ENCODE measurements at places on chromosomes 11 and 22.

- DNase-seq = no peak
Observed at GRCh38 chr11:107251298-107251697, 206.3 kb downstream of the CWF19L2 start.

DNA sequence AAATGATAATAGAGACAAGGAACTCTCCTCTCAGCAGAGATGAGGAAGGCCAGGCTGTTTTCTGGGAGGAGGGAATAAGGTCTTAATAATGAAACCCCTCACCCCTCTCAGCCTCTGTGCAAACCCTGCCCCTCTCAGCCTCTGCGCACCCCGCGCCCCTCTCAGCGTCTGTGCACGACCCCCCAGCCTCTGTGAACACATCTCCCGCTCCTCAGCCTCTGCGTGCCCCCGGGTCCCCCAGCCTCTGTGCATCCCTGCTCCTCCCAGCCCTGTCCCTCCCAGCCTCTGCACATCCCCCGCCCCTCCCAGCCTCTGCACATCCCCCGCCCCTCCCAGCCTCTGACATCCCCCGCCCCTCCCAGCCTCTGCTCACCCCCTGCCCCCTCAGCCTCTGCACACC lies 837.8 kb downstream of the TBC1D22A start:
- no peak for DNase-seq

DNA sequence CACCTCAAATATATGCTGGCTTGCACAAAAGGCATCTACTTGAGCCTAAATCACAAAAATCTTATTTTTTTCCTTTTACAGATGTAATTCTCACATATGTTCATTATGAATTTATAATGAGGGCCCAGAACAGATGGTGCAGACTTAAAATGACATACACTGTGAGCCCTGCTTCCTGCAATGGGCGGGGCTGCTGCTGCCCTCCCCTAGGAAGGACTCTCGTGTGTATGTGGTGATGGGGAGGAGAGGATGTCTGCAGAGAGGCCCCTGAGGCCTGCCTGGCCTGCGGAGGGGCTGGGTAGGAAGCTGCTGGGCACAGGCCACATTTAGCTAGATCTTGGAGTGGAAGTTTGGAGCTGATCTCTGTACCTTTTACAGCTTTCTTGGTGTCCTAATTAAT lies 233.4 kb upstream of the KIRREL3 start:
- no peak for DNase-seq

DNA sequence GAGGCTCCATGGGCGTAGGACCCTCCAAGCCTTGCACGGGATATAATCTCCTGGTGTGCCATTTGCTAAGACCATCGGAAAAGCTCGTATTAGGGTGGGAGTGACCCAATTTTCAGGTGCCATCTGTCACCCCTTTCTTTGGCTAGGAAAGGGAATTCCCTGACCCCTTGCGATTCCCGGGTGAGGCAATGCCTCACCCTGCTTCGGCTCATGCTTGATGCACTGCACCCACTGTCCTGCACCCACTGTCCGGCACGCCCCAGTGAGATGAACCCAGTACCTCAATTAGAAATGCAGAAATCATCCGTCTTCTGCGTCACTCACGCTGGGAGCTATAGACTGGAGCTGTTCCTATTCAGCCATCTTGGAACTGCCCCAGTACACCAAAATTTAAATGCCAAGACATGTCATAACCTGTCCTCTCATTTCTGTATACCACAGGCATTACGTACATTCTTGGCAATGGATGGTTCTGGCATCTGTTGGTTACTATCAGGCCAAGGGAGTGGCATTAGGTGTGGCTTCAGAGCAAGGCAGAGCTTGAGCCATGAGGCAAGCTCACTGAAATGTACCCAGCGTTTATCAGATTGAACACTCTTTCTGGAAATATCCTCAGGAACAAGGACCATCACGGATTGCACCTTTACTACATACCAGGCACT lies 95.4 kb upstream of the GALNT18 start:
- DNase-seq = no peak

DNA sequence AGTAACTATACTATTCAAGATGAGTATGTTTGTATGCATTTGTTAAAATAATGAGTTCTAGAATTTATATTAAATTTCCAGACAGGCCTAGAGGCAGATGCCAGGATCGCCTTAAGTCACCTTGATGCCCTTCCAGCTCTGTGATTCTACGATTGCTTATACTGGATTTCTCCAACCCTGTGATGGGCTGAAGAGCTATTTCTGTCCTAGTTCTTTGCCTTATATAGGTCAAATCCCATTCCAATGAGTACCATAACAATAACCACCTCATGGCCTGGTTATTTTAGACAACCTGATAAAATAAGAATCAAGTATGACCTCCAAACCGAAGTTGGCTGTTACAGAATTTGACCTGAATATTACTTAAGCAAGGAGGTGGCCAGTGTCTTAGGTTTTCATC lies 79.8 kb upstream of the BLID start:
- DNase-seq = no peak

GRCh38 chr11:119780222-119780953 lies 51.4 kb upstream of the NECTIN1 start:
- no peak for DNase-seq

GRCh38 chr11:15484398-15484797 lies 369.7 kb downstream of the INSC start:
- no peak for DNase-seq

GRCh38 chr11:126361400-126361799 lies 5.9 kb downstream of the ST3GAL4 start:
- DNase-seq = no peak

GRCh38 chr11:131668500-131669400 lies 298.3 kb downstream of the NTM start:
- peak; percentile 56 for DNase-seq

DNA sequence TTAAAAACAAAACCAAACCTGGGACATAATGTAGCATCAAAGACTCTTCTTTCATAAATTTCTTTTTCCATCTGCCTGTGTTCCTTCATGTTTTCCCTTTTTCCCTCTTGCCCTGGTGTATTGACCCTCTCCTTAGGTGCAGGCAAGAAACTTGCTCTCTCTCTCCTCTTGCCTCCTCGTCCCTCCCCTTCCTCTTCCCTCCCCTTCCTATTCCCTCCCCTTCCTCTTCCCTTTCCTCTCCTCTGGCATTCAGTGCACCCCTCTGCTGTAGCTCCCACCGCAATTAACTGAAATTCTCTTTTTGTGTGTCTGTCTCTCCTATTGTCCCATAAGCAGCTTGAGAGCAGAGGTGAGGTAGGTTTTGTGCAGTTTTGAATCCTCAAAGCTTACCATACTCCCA lies 49.9 kb downstream of the CSF2RB start:
- DNase-seq = no peak

DNA sequence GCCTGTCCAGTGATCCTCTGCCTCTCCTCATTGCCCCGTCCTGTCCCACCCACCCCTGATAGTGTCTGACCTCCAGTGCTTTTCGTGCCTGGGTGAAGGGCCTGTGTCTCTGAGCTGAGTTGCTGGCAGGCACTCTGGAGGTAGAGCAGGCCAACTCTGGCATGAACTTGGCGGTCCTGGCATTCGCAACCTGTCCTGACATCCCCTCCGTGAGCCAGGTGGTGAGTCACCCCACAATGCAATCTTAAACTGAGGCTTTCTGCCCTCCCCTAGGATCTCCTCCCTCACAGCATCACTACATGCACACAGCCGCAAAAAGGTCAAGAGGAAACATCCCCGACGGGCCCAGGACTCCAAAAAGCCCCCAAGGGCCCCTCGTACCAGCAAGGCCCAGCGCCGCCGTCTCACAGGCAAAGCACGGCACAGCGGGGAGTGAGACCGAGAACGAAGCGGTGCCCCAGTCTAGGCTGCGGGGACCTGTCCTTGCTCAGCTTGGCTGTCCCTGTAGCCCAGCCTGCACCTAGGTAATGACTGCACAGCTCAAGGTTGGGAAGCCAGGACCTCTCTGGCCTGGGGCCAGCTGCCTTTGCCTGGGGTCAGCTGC lies 4.9 kb downstream of the NOL12 start:
- no peak for DNase-seq

DNA sequence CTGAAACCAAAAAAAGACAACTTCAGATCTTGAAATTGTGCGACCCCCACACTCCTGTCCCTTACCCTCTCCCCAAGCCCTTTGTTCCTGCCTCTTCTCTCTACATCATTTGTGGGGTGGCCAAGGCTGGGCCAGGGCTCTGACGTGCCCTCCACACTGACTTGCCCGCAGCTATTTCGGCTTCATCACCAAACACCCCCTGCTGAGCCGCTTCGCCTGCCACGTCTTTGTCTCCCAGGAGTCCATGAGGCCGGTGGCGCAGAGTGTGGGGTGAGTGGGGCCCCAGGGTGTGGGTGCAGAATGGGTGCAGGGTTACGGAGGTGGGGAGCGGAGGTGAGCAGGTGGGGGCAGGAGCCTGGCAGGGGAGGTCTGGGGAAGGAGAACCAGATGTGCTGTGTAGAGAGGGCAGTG lies 9.5 kb downstream of the MAPK8IP2 start:
- no peak for DNase-seq

- no peak for DNase-seq
Observed at GRCh38 chr11:68569357-68569756, 108.8 kb downstream of the PPP6R3 start.

DNA sequence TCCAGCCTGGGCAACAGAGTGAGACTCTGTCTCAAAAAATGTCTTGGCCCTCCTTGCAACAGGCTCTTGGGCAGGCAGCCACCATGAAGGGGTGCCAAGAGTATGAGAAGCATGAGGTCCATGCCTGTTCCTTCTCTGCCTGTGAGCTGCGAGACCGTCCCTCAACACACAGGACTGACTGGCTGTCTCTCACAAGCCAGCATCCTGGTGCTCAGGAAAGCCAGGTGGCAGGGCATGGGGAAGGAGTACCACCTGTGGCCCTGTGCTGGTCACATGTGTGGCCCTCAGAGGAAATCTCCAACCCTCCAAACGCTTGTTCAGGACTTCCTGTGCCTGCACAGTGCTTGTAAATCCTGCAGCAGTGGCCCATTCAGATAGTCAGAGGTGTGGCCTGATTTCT lies 83.2 kb downstream of the ATXN10 start:
- no peak for DNase-seq

- DNase-seq = no peak
Observed at GRCh38 chr22:50727678-50728522, 10.1 kb upstream of the ACR start.

- DNase-seq = peak; percentile 44
Observed at GRCh38 chr11:35111161-35112055, 27.6 kb upstream of the CD44 start.

DNA sequence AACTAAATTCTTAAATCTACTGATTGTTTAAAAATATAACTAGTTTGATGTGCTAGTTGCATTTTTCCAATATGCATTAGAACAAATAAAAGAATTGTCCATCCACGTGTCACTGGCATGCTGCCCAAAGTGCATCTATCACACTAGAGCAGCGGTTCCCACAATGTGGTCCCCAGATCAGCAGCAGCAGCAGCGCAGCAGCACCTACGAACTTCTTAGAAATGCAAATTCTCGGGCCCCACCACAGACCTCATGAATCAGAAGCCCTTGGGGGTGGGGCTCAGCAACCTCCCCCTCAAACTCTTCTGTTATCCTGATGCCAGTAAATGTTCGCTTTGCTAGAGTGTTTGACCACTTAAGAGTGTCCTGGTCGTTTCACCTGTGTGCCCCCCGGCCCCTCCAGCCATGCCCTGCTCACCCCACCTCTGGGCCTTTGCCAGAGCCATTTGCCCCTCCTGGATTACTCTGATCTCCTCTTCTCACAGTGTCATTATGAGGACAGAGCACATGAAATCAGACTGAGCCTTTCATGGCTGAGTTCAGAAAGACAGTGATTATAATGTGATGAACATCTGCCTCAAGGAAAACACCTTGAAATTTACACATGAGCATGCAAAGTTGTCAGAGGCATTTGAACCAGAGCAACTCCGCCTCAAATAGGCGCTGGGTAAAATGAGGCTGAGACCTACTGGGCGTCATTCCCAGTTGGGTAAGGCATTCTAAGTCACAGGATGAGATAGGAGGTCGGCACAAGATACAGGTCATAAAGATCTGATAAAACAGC lies 12.6 kb upstream of the VSIG10L2 start:
- no peak for DNase-seq

GRCh38 chr11:111978028-111978771 lies 41.1 kb downstream of the DIXDC1 start:
- peak; percentile 79 for DNase-seq

- DNase-seq = no peak
Observed at GRCh38 chr11:130773244-130773820, 142.9 kb downstream of the SNX19 start.

GRCh38 chr22:28674121-28674563 lies 5.5 kb downstream of the TTC28 start:
- no peak for DNase-seq

GRCh38 chr11:9139628-9140357 lies 48.4 kb upstream of the SCUBE2 start:
- DNase-seq = peak; percentile 43

DNA sequence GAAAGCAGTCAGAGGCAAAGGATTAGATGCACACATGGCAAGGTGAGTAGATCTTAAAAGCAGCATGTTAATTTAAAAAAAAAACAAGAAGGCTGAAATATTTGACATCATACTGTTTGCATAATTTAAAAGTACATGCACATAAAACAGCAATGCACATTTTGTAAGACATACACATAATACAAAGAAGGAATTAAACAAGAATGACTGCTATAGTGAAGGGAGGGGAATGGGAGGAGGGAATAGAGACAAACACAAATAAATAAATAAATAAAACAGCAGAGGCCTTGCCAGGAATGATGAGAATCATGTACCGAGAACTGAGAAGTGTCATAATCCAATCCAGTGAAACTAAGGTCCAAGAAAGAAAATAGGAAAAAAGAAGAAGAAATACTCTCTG lies 486.2 kb upstream of the API5 start:
- DNase-seq = no peak

- DNase-seq = peak; percentile 69
Observed at GRCh38 chr11:62602141-62603071, 741 bp upstream of the MTA2 start.

- no peak for DNase-seq
Observed at GRCh38 chr11:69992026-69992425, 86.1 kb upstream of the ANO1 start.

DNA sequence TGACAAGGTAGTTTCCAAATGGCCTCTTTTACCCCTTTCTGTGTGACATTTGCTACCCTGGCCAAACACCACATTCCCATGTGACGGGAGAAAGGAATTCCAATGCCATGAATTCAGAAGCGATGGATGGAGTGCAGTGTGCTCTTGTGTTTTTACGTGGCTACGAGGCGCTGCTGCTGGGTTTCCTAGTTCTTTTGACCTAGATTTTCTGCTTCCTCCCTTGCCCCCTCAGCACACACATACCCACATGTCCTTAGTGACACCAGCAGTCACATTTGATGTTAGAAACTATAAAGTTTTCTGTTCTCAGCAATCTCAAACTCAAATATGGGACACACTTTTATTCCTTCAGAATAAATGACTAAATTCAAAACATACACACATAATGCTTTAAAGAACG lies 7.8 kb upstream of the TMA7B start:
- DNase-seq = no peak

GRCh38 chr22:26593763-26594162 lies 3.8 kb upstream of the TPST2 start:
- no peak for DNase-seq

DNA sequence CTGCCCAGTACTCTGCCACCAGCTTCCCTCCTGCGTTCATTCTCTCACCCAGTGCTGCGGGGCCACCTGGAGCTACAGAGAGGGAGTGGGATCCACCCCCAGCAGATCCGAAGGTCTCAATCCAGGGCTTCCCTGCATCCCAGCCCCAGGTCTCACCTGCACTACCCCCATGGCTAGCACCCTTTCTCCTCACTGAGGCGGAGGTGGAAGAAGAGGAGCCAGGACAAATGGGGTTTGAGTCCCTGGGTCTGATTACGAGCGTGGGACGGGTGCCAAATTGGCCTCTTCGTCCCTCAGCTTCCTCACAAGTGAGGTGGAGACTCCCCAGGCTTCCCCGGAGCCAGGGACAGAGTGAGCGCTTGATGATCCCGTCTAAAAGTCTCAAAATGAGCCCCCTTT lies 64.2 kb downstream of the NFAM1 start:
- no peak for DNase-seq
